ENCODE measurements at places on chromosomes 4 and X.

GRCh38 chr4:161829591-161829990, 334.2 kb downstream of the FSTL5 start:
- DNase-seq, result no peak

DNA sequence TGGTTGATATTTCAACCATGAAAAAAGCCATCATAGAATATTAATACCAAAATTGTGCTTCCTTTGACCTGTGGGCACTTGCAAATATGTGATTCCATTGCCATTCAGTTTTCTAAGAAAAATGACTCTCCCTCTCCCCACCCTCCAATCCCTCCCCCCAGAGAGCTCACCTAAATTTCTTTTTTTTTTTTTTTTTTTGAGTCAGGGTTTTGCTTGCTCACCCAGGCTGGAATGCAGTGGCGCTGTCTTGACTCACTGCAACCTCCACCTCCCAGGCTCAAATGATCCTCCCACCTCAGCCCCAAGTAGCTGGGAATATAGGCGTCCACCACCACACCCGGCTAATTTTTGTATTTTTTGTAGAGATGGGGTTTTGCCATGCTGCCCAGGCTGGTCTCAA, 47.0 kb downstream of the SNX25 start:
- no peak for DNase-seq

DNA sequence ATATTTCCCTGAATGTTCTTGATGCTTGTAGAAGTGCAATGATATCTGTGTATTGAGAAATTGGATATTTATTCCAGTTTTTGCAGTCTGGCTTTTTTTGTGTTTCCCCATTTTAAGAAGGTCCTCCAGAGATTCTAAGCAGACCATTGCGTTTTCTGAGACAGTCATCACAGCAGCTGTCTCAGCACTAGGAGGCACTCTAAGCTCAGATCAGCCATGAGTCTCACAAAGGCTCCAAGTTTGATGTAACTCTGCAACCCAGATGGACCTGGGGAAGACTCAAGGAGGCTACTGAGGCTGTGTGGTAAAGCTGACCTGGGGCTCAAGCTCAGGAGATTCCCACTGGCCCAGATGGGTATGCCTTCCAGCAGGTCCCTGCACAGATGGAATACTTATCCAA, 89.3 kb upstream of the CYLC1 start:
- DNase-seq, result no peak

DNA sequence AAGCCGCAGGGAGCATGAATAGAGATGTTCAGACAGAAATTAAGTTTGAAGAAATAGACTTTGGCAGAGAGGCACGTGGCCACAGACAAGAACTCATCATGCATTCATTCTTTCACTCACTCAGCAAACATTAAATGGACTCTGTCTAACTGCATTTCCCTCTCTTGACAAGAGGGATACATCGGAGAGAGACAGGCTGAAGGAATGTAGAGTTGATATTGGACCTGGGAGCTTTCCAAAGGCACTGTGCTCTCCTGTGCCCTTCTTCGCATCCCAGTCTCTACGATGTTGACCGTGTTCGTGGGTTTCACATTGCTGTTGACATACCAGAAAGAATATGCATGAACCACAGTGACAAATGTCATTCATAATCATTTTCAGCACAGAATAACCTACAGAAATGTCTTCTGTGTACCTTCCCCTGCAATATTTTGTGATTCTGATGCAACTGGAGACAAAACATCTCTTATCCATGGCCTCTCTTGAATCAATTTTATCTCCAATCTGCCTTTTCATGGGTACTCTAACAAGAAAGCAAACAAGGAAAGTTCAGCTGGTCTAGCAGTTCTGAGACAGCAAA, 34.7 kb upstream of the CD99 start:
- no peak for DNase-seq

Data from effector CD8-positive, alpha-beta T cell (primary cell).